HTR-8/SVneo (cell line): ENCODE measurements at places on chromosomes 7 and 10.

- no peak for DNase-seq
These were observed 506.2 kb downstream of the GALNT17 start for GRCh38 chr7:71638108-71638507.

DNA sequence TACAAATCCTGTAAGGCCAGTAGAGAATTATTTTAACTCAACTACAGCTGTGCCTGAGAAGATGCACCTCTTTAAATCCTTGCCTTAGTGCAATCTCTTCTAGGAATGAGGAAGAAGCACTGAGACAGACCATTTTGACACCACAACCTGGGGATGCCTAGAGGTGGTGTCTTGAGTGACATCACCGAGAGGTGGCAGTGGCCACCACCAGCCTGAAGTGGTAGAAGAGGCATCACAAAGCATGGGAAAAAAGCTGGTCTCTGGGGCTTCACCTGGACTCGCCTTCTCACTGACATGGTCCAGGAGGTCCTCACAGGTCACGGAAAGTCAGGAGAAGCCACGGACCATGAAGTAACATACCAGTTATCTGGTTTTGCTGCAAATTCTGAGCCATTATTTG, 99.2 kb upstream of the PDLIM1 start:
- no peak for DNase-seq

DNA sequence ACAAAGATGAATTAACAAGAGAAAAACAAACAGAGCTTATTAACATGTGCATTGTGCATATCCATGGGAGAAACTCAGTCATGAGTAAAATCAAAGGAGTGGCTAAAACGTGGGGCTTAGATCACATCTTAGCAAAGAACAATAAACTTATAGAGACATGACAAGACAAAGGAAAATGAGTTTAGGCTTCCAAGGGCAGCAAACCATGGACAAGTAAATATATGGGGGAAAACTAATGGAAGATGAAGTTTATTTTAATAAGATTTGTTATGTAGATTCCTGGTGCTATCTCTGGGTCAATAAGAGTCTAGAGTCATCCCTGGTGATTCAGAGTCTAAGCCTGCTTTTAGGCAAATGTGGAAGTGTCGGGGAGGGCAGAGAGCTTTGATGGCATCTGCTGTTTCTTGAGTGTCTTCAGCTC, 87.2 kb upstream of the PLPP4 start:
- DNase-seq, result no peak

DNA sequence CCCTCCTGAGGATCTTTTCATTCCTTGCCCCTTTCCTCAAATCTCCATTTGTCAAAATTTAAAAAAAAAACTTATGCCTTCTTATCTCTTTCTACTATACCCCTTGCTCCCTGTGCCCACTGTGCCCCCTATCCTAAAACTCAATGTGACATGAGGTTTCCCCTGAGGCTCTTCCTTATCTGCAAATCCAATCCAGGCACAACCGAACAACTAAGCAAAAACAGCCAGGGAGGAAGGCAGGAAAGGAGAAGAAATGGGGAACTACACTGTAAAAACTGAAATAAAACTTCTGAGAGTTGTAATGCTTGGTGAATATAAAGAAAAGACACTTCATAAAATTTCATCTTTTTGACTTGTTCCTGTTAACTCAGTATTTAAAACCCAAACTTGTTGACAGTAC, 54.2 kb downstream of the CRPPA start:
- no peak for DNase-seq

DNA sequence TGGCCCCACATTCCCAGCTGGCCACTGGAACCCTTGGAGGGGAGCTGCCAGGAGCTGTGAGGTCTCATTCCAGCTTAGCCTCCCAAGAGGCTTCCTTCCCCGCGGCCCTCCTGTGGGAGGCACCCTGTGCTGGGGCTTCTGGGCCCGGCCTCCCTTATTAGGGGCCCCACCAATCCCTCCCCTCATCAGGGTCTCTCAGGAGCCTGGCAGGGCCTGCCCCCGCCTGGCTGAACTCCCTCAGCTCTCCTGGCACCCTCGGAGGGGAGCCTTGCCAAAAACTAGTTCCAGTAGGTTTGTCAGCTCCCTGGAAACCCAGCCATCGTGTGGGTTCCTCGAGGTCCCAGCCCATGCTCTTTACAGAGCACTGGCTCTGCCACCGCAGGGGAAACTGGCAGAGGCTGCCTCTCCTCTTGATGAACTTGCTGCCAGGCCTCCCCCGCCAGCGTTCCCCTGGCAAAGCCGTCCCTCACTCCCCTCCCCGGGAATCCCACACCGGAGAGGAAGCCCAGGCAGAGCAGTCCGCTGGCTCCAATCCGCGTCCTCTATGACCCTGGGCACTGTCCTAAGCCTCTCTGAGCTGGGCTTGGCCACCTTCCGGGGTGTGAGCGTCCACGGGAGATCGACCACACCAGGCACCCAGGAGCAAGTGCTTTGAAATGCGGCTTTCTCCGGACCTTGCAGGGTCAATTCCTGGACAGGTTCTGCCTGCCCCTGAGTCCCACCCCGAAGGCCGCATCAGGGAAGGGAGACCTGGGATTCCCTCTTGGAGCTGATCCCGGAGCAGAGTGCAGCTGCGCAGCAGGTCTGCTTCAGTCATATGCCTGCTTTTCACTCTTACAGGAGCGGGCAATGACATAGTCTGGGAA, 139.8 kb downstream of the ARHGAP22 start:
- DNase-seq, result no peak

- DNase-seq, result peak; percentile 41
These were observed 922 bp downstream of the PPA1 start for GRCh38 chr10:70232155-70232858.

DNA sequence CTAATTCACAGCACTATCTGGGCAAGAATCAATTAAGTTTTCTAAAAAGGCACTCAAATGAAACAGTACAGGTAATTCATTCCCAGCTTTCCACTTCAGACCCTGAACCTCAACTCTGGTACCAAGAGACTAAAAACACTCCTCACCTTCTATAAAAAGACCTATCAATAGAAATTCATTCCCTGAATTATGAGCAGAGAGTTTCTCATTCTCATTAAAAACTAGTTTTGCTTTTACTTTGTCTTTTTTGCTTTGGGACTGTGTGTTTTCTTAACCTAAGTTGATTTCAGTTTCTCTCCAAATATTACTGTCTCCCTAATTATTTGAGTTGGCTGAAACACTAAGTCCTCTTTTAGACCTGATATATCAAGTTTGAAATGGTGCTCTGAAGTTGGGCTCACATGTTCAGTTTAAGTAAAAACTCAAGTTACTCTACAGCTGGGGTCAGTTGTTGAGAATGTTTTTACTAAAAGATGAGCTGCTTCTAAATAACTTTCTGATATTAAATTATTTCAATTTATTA, 189.5 kb downstream of the JAZF1 start:
- no peak for DNase-seq

DNA sequence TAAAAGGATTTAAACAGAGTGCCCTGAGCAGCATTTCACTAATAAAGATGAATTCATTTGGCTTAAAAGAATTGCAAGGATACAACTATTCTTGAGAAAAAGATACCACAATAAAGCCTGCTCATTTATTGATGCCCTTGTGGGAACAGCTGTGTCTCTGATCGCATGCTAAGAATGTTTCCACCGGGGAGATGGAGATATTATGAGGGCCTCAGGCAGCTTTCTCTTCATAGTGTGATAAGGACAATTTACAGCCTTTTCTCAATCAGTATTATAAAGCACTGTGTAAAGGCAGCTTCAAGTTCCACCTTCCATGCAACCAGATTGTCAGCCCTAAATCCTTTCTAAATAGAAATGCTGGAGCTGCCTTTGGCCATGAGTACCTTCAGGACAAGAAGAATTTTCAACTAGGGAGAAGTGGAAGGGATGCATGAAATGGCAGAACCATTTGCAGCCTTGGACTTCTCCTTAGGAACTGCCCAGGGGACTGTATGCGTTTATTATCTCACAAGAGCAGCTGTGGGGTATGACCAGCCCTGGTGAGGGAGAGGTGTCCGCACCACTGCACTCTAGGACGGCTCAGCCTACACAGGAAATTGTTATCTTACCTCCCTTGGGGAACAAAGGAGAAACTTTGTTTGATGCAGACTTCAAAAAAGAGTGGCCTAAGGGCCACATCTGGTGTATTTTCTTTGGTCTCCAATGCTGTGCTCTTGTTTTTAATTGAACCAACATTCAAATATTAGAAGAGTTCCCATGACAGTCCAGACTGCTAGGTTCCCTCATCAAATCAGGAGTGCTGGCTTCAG, 116.9 kb upstream of the PCGF5 start:
- no peak for DNase-seq

DNA sequence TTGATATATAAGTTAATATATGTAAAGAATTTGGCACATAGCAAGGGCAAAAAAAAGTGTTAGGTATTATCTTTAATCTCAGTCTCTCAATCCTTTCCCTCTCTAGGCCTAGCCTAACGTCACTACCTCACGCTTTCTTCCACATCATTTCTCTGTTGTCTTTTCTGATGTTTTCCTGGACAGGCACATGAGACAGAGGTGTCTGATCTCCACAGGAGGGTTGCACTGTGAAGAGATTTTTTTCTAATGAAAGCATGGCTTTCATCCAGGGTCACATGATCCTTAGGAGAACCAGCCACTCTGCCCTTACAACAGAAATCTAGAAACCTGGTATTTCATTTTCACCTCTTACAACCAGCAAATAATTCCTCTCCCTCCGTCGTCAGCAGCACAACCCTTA, 1268.3 kb downstream of the XPNPEP1 start:
- no peak for DNase-seq

- no peak for DNase-seq
These were observed 16.9 kb upstream of the ZNF777 start for GRCh38 chr7:149477494-149478443.

- DNase-seq, result no peak
These were observed 12.2 kb downstream of the LRRN3 start for GRCh38 chr7:111103136-111103535.

- no peak for DNase-seq
These were observed 9.4 kb upstream of the ZWINT start for GRCh38 chr10:56370217-56371113.

DNA sequence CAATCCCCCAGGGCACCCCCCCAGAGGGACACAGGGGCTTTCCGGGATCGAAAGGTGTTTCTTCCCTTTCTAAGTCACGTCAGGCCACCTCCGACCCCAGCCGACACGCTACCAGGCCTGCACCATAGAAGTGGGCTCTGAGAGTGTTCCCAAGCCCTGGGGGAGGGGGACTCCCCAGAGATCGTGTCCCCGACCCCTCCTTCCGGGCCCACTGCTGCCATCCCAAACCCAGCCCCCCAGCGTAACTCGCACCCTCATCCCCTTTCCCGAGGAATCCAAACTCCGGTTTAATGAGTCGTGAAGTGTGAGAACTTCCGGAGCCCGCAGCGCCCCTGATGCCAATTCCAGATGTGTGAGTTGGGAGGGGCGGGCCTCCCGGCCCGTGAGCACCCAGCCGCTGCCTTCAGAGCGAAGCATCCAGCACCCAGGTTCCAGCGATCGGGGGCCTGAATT, 11.3 kb downstream of the UNCX start:
- no peak for DNase-seq

GRCh38 chr7:149245744-149246143, 6.3 kb downstream of the ZNF212 start:
- DNase-seq, result no peak

DNA sequence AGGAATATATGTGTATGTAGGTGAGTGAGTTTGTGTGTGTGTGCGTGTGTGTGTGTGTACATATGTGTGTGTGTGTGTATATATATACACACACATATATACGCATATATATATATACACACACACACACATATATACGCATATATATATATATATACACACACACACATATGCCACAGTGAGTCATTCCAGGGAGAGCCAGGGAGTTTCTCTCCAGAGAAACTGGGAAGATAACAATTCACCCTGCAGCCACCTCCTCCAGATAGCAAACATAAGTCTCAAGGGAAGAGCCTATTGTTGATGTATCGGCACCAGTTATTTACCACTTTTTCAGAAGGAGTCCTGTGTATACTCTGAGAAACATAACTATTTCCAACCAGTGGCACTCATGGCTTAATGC, 102.3 kb upstream of the STK17A start:
- DNase-seq, result no peak

DNA sequence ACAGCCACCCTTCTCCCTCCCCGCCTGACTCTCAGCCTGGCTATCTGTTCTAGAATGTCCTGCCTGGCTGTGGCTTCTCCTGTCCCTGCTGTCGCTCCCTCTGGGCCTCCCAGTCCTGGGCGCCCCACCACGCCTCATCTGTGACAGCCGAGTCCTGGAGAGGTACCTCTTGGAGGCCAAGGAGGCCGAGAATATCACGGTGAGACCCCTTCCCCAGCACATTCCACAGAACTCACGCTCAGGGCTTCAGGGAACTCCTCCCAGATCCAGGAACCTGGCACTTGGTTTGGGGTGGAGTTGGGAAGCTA, 1.2 kb downstream of the EPO start:
- DNase-seq, result no peak

GRCh38 chr7:114653364-114654088, 238.9 kb downstream of the FOXP2 start:
- DNase-seq, result no peak

DNA sequence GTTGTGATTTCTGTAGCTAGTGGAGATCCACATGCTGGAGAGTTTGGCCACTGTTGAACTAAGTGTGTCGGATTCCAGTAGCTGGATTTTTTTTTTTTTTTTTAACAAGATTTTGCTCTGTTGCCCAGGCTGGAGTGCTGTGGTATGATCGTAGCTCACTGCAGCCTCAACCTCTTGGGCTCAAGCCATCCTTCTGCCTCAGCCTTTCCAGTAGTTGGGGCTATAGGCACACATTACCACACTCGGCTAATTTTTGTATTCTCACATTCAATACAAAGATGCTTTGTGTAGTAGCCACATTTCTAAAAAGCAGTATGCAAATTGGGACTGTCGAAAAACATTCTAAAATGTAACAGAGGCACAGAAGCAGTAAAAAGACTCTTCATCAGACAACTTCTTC, 63.5 kb downstream of the RABGEF1 start:
- no peak for DNase-seq

DNA sequence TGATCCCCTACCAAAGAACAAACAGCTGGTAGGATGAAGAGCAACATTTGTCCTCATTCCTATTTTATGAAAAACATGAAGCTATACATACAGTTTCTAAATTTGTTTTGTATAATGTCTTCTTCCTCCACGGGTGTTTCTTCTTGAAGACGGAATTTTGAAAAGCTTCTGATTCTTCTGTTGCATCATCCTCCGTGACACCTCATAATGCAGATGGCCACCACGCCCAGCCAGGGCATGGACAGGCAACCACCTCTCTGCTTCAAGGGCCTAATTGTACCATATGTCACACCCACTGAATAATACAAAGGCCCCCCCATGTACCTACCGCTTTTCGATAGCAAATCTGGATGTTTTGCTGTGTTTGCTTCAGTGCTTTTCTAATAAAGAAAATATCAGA, at the start of gene SUN3:
Gene SUN3 (minus strand): TSS at position 170 of the 400 bp plus-strand sequence. CDS start 169 bp downstream, at position 1.
- DNase-seq, result no peak

DNA sequence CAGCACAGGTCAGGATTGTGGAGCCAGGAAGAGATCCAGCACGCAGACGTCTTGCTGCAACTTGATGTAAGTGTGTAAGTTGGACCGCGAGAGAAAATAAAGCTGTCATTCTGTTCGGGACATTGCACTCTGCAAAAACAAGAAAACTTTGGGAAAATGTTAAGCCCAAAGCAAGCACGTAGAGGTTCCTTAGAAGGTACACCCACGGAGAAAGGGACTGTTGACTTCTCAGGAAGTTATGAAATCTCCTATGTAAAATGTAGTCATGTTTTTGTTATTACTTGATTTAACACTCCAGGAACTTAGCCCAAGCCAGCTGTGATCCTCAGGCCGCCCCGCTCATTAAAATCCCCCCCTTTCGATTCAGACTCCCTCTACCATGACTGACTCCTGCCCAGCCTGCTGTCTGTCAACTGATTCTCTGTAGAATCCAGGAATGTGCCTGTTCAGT, 196.1 kb upstream of the TCF7L2 start:
- DNase-seq, result no peak
